Stimulated activated CD8-positive, alpha-beta memory T cell treated with anti-CD3 and anti-CD28 coated beads, Interleukin-15, amount 100 ng/mL, for 4 hours (primary cell): ENCODE measurements at places on chromosomes 4 and X.

- no peak for DNase-seq
Observed at GRCh38 chrX:112941209-112941837, 100.7 kb upstream of the AMOT start.

DNA sequence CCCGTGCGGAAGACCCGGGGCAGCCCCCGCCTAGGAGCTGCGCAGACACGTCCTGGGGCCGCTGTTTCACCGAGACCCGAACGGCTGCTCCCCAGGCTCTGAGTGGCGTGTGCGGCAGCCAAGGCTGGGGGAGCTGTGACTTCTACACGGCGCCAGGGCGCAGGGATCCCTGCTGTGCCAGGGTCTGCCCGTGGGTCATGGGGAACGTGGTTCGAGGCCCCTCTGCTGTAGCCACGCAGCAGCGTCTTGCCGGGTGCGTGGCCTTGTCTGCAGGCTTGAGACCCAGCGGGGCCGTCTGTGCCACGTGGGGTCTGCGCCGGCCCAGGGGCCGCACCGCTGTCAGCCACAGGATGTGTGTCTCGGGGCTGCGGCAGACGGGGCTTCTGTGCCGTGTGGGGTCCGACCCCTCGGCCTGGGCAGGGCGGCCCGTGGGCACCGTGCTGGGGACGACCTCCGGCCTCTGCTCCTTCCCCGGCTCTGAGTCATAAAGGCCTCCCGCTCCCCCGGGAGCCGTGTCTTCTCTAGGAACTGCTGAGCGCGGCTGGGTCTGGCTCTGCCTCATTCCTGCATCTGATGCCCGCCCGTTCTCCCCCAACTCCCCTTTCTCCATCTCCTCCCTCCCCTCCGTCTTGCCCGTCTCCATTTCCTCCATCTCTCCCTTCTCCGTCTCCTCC, 12.7 kb upstream of the GTPBP6 start:
- DNase-seq = no peak

- DNase-seq = no peak
Observed at GRCh38 chr4:154490583-154491340, 837 bp downstream of the DCHS2 start.

DNA sequence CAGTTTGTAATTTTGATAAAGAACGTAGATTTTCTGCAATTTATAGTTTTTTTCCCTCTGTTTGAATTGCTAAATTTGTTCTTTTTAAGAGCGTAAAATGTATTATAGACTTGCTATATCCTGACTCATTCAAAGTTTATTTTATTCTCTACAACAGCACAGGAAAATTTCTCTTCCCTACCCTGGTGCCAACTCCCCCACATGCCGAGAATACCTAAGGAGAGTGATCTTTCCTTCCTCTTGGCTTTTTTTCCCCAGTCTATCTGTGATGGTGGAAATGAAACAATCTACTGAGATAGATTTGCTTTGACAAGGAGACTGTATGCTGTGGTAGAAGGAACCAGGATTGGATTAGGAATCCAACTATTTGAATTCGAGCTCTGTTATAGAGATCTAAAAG, 271.6 kb downstream of the TLL1 start:
- no peak for DNase-seq

DNA sequence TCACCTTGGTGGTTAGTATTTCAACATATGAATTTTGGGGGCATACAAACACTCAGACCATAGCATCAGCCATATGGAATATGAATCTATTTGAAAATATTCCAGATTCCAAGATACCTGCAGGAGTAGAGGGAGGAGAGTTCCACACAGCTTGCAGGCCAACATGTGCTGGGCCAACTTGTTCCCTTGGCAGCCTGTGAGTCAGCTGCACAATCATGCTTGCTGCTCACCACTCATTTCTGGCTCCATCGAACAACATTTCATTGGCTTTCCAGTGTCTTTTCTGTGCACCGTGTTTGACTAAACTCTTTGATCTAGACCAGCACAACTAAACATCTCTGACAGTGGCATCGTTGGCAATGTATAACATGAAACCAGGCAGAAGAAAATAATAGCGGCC, 282.5 kb upstream of the RASGEF1B start:
- DNase-seq = no peak

- DNase-seq = no peak
Observed at GRCh38 chr4:181330654-181331201, 912.5 kb upstream of the TENM3 start.

GRCh38 chrX:152601848-152602616, 35.7 kb upstream of the GABRQ start:
- no peak for DNase-seq
